ENCODE measurements at places on chromosomes 11 and 22.
A peak's percentile ranks its signal among the peaks of the same experiment; 100 is the strongest.

- no peak for DNase-seq
Measured at GRCh38 chr11:127027789-127028188, 27.2 kb upstream of the KIRREL3 start.

- peak; percentile 37 for DNase-seq
Measured at GRCh38 chr11:22304337-22304961, 33.7 kb upstream of the SLC17A6 start.

- DNase-seq = peak; percentile 62
Measured at GRCh38 chr11:35598254-35599125, 19.8 kb upstream of the FJX1 start.

GRCh38 chr22:43047605-43048004, 32.7 kb upstream of the PACSIN2 start:
- no peak for DNase-seq

GRCh38 chr11:36033082-36033751, 89.4 kb downstream of the LDLRAD3 start:
- no peak for DNase-seq

- peak; percentile 13 for DNase-seq
Measured at GRCh38 chr11:30016588-30017363, at the start of gene KCNA4. TSS of gene KCNA4 (minus strand) at chr11:30017030. CDS start at chr11:30012678, 4,352 bp downstream.

- DNase-seq = no peak
Measured at GRCh38 chr22:20105456-20106204, 10.3 kb upstream of the RANBP1 start.

- peak; percentile 92 for DNase-seq
Measured at GRCh38 chr11:12377106-12377823, at the start of gene PARVA. TSS of gene PARVA (plus strand) at chr11:12377571. CDS start at chr11:12377648, 77 bp downstream.

DNA sequence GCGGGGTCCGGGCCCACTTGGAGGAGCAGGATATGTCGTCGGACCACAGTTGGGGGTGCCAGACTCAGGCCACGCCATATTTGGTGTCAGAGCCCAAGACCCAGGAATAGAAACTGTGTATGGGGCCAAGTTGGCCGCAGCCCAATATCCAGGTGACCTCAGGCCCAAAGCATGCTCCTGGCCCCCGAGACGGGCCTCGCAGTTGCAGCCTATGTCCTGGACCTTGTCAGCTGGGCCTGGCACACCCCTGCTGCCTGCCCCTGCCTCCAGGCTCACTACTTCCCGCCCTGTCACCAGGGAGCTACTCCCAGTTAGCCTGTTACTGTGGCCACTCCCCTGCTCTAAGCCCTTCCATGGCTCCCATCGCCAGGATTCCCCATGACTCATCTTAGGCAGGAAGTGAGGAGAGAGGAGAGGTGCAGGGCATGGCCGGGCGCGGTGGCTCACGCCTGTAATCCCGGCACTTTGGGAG, 23.1 kb downstream of the A4GALT start:
- DNase-seq = peak; percentile 93

- no peak for DNase-seq
Measured at GRCh38 chr11:77020734-77021133, 13.5 kb upstream of the B3GNT6 start.

All from myocyte (in vitro differentiated cells).